ENCODE measurements at places on chromosomes 7 and 10.
A peak's percentile ranks its signal among the peaks of the same experiment; 100 is the strongest.

GRCh38 chr7:35565927-35566326 lies 129.0 kb downstream of the HERPUD2 start:
- no peaks in the 10 kb centered on the region for H3K27me3 ChIP-seq
- H3K36me3 ChIP-seq = no peaks in the 10 kb centered on the region
- no peaks in the 10 kb centered on the region for H3K4me1 ChIP-seq
- no peak overlapping the region for H3K27ac ChIP-seq
- H3K4me3 ChIP-seq = no peak overlapping the region

GRCh38 chr7:55493408-55493807 lies 78.9 kb downstream of the VOPP1 start:
- no peaks in the 10 kb centered on the region for H3K36me3 ChIP-seq
- no peak overlapping the region for H3K4me3 ChIP-seq
- no peaks in the 10 kb centered on the region for H3K4me1 ChIP-seq

DNA sequence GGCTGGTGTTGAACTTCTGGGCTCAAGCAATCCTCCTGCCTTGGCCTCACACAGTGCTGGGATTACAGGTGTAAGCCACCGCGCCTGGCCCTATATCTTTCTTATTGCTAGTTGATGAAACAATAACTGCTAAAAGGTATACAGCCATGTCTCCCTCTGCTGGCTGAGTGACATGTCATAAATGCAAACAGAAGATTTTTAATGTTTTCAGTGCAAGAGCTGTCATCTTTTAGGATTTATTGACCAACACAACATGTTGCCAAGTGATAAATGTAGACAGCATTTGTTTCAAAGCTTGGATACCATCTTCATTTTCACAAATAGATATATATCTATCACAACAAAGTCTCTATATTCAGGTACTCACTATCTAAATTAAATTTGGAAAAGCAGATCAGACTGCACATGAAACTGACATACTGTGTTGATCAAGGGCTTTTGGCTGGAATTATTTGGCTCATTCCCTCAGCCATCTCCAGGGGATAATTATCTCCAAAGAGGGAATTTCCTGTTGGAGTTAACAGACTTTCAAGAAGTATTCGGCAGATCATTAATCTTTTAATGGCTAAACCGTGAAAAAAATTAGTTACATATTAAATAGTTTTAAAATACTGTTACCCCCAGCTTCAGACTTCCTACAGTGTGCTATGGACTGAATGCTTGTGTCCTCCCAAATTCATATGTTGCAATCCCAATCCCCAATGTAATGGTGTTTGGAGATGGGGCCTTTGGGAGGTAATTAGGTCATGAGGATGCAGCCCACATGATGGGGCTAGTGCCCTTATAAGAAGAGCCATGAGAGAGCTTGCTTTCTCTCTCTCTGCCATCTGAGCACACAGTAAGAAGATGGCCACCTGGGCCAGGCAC lies 41.3 kb upstream of the SRPK2 start:
- H3K4me3 ChIP-seq = no peak overlapping the region
- H3K4me1 ChIP-seq = no peaks in the 10 kb centered on the region
- H3K27ac ChIP-seq = no peak overlapping the region
- no peaks in the 10 kb centered on the region for H3K27me3 ChIP-seq
- no peaks in the 10 kb centered on the region for H3K36me3 ChIP-seq

- no peaks in the 10 kb centered on the region for H3K4me1 ChIP-seq
- no peak overlapping the region for H3K27ac ChIP-seq
- DNase-seq = no peak
- no peaks in the 10 kb centered on the region for H3K36me3 ChIP-seq
These were observed 165.7 kb downstream of the ELMO1 start for GRCh38 chr7:37282927-37283326.

- DNase-seq = no peak
- H3K4me3 ChIP-seq = no peak overlapping the region
- no peak overlapping the region for H3K27ac ChIP-seq
- H3K36me3 ChIP-seq = no peaks in the 10 kb centered on the region
These were observed 196.9 kb downstream of the GRID1 start for GRCh38 chr10:86169506-86170254.

GRCh38 chr7:157845203-157845835 lies 508.5 kb downstream of the DNAJB6 start:
- H3K4me3 ChIP-seq = no peak overlapping the region
- no peaks in the 10 kb centered on the region for H3K4me1 ChIP-seq
- no peak for DNase-seq
- no peaks in the 10 kb centered on the region for H3K36me3 ChIP-seq
- H3K27me3 ChIP-seq = no peaks in the 10 kb centered on the region

DNA sequence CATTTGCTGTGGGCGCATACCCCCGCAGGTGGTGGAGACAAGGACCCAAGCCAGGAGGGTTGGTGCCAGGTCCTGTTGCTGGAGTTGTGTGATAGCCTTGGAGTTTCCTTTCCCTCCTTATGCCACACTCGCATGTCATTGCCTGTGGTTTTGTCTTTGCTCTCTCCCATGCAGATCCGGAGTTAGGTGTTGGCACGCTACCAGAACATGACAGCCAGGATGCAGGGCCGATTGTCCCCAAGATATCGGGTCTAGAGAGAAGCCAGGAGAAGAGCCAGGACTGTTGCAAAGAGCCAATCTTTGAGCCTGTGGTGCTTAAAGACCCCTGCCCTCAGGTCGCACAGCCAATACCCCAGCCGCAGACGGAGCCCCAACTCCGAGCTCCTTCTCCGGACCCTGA lies 369.2 kb upstream of the GALNT17 start:
- DNase-seq = no peak
- H3K27me3 ChIP-seq = no peaks in the 10 kb centered on the region
- H3K4me1 ChIP-seq = no peaks in the 10 kb centered on the region
- H3K36me3 ChIP-seq = no peaks in the 10 kb centered on the region
- peak overlapping the region; percentile 50 for H3K27ac ChIP-seq

GRCh38 chr7:9231630-9232121 lies 798.3 kb downstream of the NXPH1 start:
- no peaks in the 10 kb centered on the region for H3K27me3 ChIP-seq
- no peak overlapping the region for H3K27ac ChIP-seq
- no peak overlapping the region for H3K4me3 ChIP-seq
- no peak for DNase-seq
- H3K4me1 ChIP-seq = no peaks in the 10 kb centered on the region
- H3K36me3 ChIP-seq = no peaks in the 10 kb centered on the region

DNA sequence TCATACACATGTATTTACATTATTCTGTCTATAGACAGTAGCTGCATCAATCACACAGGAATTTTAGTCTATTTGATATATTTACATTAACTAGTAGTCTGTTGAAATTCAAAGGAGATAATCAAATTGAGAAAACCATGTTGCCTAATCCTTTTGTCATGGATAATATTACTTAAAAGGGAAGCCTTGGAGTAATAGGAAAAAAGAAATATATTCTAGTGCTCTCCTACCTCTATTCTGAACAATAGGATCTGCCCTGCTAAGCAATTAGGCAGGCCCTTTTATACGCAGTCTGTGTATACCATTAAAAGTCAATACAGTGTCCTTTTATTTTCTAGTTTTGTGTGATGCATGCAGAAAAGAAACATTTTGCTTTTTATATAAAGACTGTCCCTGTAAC lies 24.5 kb downstream of the UMAD1 start:
- no peak overlapping the region for H3K4me3 ChIP-seq
- no peaks in the 10 kb centered on the region for H3K27me3 ChIP-seq
- no peak overlapping the region for H3K27ac ChIP-seq
- no peaks in the 10 kb centered on the region for H3K4me1 ChIP-seq
- no peaks in the 10 kb centered on the region for H3K36me3 ChIP-seq

- H3K27ac ChIP-seq = no peak overlapping the region
- no peaks in the 10 kb centered on the region for H3K4me1 ChIP-seq
- DNase-seq = no peak
These were observed 572.5 kb upstream of the FOXK1 start for GRCh38 chr7:4109481-4110110.

GRCh38 chr10:35216303-35216905 lies 89.8 kb downstream of the CREM start:
- H3K4me3 ChIP-seq = no peak overlapping the region
- H3K4me1 ChIP-seq = no peaks in the 10 kb centered on the region
- peak overlapping the region; percentile 54 for H3K27ac ChIP-seq
- no peak for DNase-seq
- no peaks in the 10 kb centered on the region for H3K27me3 ChIP-seq
- H3K36me3 ChIP-seq = no peaks in the 10 kb centered on the region

DNA sequence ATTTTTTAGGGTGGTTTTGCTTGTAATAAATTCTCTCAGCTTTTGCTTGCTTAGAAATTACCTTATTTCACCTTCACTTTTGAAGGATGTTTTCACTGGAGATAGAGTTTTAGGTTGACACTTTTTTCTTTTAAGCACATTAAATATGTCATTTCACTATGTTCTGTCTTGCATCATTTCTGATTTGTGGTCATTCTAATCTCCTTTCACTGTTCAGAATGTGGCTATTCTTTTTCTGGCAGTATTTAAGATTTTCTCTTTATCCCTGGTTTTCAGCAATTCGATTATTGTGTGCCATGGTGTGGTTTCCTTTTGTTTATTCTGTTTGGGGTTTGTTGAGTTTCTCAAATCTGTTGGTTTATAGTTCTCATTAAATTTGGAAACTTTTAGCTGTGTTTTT lies 1065.6 kb downstream of the KCNMA1 start:
- H3K4me3 ChIP-seq = no peak overlapping the region
- no peaks in the 10 kb centered on the region for H3K4me1 ChIP-seq
- no peaks in the 10 kb centered on the region for H3K36me3 ChIP-seq

GRCh38 chr10:70320751-70321150 lies 36.9 kb upstream of the NPFFR1 start:
- no peaks in the 10 kb centered on the region for H3K27me3 ChIP-seq
- H3K36me3 ChIP-seq = no peaks in the 10 kb centered on the region
- H3K4me3 ChIP-seq = no peak overlapping the region
- H3K27ac ChIP-seq = no peak overlapping the region
- no peaks in the 10 kb centered on the region for H3K4me1 ChIP-seq

DNA sequence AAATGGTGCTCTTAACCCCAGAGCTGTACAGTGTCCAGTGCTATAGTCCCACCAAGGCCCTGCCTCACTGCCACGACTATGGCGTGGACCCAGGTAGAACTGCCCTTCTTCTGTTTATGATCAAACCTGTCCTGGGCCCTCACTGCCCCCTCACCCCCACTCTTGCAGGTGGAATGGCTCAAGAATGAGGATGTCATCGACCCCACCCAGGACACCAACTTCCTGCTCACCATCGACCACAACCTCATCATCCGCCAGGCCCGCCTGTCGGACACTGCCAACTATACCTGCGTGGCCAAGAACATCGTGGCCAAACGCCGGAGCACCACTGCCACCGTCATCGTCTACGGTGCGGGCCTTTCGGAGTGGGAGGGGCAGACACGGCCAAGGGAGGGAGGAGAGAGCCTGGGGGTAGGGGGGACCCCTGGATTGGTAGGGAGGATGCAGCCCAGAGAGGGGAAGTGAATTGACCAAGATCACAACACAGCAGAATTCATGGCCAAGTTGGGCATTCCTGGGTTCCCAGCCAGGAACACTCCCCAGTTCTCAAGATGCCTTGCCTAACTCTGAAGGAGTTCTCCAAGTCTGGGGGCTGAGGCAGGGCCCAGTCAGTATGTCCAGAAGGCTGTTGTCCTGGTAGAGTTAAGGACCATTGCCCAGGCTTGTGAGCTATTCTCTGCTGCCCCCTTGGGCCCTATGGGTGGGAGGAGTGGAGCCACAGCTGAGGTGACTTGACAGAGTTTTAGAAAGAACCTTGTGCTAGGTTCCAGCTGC lies 32.4 kb upstream of the SLC29A3 start:
- H3K36me3 ChIP-seq = no peaks in the 10 kb centered on the region
- no peaks in the 10 kb centered on the region for H3K4me1 ChIP-seq
- DNase-seq = no peak
- H3K4me3 ChIP-seq = no peak overlapping the region
- H3K27me3 ChIP-seq = no peaks in the 10 kb centered on the region
- H3K27ac ChIP-seq = no peak overlapping the region

DNA sequence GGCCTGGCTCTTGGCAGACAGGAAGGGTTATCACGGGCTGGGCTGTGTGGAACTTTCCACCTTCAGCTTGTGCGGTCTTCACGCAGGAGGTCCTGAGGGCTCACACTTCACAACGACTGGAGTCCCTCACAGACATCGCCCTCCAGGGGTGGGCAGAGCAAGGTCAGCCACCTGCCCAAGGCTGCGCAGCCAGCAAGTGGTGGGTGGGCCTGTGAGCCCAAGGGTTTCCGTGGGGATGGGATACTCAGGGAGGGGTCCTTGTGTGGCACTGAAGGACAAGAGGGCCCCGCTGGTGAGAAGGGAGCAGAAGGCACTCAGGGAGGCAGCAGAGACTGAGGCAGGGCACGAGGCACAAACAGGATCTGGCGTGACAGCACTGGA lies 22.0 kb downstream of the PDIA4 start:
- H3K4me1 ChIP-seq = no peaks in the 10 kb centered on the region
- no peaks in the 10 kb centered on the region for H3K27me3 ChIP-seq
- H3K4me3 ChIP-seq = no peak overlapping the region
- H3K36me3 ChIP-seq = no peaks in the 10 kb centered on the region
- no peak for DNase-seq

DNA sequence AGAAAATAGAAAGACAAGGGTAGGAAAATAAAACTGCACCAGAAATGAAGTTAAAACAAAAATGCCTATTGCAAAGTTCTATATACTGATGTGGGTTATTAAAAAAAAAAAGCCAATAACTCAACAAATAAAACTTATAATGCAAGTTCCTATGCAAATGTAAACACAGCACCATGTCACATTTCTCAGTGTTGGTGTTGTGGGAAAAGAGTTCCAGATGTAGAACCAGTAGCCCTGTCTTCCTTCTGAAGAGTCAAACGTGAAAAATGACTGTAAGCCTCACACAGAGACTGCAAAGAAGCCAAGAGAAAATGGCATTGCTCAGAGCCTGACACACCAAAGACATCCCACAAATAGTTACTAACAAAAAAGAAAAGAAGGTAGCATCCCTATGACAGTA lies 10.1 kb downstream of the PON2 start:
- no peaks in the 10 kb centered on the region for H3K4me1 ChIP-seq
- H3K27ac ChIP-seq = no peak overlapping the region
- H3K36me3 ChIP-seq = no peaks in the 10 kb centered on the region

GRCh38 chr7:22561895-22562593 lies 62.1 kb upstream of the STEAP1B start:
- H3K4me1 ChIP-seq = no peaks in the 10 kb centered on the region
- H3K4me3 ChIP-seq = no peak overlapping the region
- DNase-seq = no peak
- H3K27me3 ChIP-seq = no peaks in the 10 kb centered on the region
- H3K27ac ChIP-seq = peak overlapping the region; percentile 34

DNA sequence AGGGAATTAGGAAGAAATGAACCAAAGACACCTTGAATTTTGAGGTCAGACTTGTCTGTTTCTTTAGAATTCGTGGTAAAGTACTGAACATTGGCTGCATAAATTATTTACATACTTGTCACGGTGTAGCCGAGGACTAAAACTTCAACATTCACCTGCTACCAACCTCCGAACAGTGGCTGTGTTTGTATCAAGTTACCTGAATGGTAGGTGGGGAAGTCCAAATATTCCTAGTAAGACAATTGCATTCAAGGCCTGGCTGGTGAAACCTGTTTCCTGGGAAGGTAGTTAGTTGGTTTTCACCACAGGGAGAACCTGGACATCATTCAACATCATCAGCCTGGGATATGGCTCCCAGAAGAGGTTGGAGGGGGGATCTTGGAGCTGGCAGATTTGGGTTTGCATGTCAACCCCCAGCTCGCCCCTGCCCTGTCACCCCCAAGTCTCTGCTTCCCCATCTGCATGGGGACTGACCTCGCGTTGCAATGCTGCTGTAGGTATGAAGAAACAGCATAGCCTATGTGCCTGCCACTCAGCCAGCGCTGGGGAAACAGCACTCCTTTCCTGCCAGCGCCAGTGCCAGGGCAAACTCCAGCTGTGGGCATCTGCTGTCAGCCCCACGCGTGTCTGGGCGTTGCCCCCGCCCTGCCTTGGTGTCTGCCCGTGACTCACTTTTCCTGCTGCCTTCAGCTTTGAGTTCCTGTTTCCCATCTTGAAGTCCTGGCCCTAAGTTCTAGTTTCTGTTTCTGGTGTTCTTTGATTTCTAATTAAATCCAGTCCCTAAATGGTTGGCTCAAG lies 12.7 kb upstream of the LARP4B start:
- no peaks in the 10 kb centered on the region for H3K27me3 ChIP-seq
- peak overlapping the region; percentile 57 for H3K4me3 ChIP-seq
- H3K27ac ChIP-seq = peak overlapping the region; percentile 83

Data from breast epithelium (tissue), 4 donors.